Fibroblast of skin of scalp (primary cell): ENCODE measurements at places on chromosomes 2 and 18.
A peak's percentile ranks its signal among the peaks of the same experiment; 100 is the strongest.

- peak; percentile 90 for DNase-seq
Observed at GRCh38 chr2:237122214-237122666, 36.6 kb downstream of the COPS8 start.

GRCh38 chr18:67425672-67426071 lies 90.8 kb downstream of the DSEL start:
- peak; percentile 83 for DNase-seq

DNA sequence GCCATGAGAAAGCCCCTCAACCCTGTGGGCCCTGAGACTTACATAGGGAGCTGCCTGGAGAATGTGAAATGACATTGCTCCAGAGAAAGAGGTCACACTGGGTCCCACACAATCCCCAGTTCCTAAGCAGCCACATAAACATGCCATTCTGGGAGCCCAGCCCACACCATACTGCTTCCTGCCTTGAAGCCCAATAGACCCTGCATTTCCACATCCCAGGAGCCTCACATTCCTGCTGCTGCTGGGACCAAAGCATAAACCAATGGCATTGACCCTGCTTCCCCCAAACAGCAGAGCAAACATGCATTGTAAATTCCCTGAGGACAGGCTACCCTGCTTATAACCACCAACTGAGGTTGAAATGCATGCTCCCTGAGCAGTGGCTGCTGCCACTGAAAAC lies 1117.6 kb upstream of the SLC39A10 start:
- no peak for DNase-seq

GRCh38 chr18:79695269-79695668 lies 15.7 kb downstream of the CTDP1 start:
- no peak for DNase-seq

DNA sequence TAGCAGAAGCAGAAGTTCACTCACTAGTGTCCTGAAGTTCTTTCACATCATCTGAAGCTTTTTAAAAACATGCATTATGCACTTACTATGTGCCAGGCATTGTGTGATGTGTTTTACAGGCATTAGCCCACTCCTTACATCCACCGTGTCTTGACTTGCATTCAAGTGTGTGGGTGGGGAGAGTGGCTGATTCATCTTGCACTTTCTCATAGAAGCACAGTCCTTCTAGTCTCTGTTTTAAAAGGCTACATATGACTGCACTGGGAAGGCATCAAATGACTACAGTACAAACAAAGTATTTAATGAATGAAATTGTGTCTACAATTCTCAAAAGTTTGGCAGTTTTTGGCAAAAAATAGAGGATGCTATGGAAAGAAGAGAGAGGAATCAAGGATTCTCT lies 21.6 kb upstream of the DSC3 start:
- DNase-seq: no peak

- no peak for DNase-seq
Observed at GRCh38 chr2:85560812-85561279, 447 bp downstream of the GGCX start.
